ENCODE measurements at places on chromosomes 4 and X. TPM values are rescaled to one million over a fixed set of nuclear protein-coding genes. Genes with fewer than 3 reads are reported as not detected.

The DGKK gene
- polyA plus RNA-seq, result 0.08 TPM

The TLR6 gene
- polyA plus RNA-seq, result 0.58 TPM

The KCNE5 gene
- 0.22 TPM for polyA plus RNA-seq

The CT47A7 gene
- polyA plus RNA-seq, result not detected

The TLR2 gene
- polyA plus RNA-seq, result 10.4 TPM

The SLC9B2 gene
- polyA plus RNA-seq, result 14.9 TPM

The DKK2 gene
- polyA plus RNA-seq, result 0.63 TPM

The RAB39B gene
- 0.29 TPM for polyA plus RNA-seq

The STAP1 gene
- polyA plus RNA-seq, result 0.23 TPM

The MAGIX gene
- polyA plus RNA-seq, result 4.0 TPM

The RIBC1 gene
- polyA plus RNA-seq, result 1.3 TPM

The SRPX2 gene
- polyA plus RNA-seq, result 26.4 TPM

The ZNF280C gene
- polyA plus RNA-seq, result 2.0 TPM

The MAGEE2 gene
- 0.35 TPM for polyA plus RNA-seq

The MAGEA11 gene
- not detected for polyA plus RNA-seq

The MTMR8 gene
- 0.91 TPM for polyA plus RNA-seq

The HTRA3 gene
- polyA plus RNA-seq, result 37.0 TPM

The AMOT gene
- 8.8 TPM for polyA plus RNA-seq

The RAB33A gene
- 2.4 TPM for polyA plus RNA-seq

The BEX1 gene
- 5.7 TPM for polyA plus RNA-seq

The ATOH1 gene
- polyA plus RNA-seq, result not detected

The RTL3 gene
- 0.03 TPM for polyA plus RNA-seq

The CXCL8 gene
- 1.2 TPM for polyA plus RNA-seq

The ADH1A gene
- polyA plus RNA-seq, result 0.08 TPM

The ABLIM2 gene
- 5.9 TPM for polyA plus RNA-seq

The SPACA5 gene
- polyA plus RNA-seq, result not detected

The BTC gene
- 7.1 TPM for polyA plus RNA-seq

The ASB12 gene
- polyA plus RNA-seq, result 0.39 TPM

All from urinary bladder (tissue), 4 donors.